ENCODE measurements at places on chromosomes 5 and 9. TPM values are rescaled to one million over a fixed set of nuclear protein-coding genes. Genes with fewer than 3 reads are reported as not detected.
A peak's percentile ranks its signal among the peaks of the same experiment; 100 is the strongest.

- peak; percentile 57 for DNase-seq
Measured at GRCh38 chr5:38426986-38427950, 129.2 kb downstream of the LIFR start.

DNA sequence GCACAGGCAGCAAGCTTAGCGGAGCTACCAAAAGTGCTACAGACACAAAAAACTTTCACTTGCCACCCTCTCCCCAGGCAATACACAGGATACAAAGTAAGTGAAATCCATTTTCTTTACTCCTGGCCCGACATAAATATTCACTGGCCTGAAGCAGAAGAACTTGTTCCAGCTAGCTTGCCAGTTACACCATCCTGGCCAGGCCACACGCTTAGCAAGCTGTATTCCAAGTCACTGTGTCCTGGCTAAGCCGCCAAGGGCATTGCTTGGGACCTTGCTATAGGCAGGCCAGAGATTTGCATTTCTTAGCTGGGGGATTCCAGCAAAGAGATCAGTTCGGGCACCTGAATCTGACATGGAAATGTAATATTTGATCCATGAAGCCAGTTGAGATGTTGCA, 71.0 kb upstream of the SLC1A3 start:
- no peak for DNase-seq

SPINK4 gene
- total RNA-seq: not detected

DNA sequence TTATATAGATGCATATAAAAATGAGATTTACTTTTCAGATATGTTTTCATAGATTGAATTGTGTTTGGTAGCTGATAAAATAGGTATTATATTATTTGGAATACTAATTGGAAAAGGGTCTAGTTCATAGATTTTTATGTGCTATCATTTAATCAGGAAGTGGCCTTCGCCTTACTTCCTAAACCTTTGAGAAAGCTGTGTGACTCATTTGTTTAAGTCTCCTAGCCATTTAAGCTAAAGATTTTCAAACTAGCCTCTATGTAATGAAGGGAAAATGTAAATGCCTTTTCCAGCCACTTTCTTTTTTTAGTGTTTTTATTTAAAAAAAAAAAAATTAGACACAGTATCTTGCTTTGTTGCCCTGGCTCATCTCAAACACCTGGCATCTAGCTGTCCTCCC, 97.5 kb downstream of the DMXL1 start:
- DNase-seq: no peak

- no peak for DNase-seq
Measured at GRCh38 chr5:2985718-2986117, 234.2 kb upstream of the IRX2 start.

MED22 gene
- total RNA-seq: 28.6 TPM

DNA sequence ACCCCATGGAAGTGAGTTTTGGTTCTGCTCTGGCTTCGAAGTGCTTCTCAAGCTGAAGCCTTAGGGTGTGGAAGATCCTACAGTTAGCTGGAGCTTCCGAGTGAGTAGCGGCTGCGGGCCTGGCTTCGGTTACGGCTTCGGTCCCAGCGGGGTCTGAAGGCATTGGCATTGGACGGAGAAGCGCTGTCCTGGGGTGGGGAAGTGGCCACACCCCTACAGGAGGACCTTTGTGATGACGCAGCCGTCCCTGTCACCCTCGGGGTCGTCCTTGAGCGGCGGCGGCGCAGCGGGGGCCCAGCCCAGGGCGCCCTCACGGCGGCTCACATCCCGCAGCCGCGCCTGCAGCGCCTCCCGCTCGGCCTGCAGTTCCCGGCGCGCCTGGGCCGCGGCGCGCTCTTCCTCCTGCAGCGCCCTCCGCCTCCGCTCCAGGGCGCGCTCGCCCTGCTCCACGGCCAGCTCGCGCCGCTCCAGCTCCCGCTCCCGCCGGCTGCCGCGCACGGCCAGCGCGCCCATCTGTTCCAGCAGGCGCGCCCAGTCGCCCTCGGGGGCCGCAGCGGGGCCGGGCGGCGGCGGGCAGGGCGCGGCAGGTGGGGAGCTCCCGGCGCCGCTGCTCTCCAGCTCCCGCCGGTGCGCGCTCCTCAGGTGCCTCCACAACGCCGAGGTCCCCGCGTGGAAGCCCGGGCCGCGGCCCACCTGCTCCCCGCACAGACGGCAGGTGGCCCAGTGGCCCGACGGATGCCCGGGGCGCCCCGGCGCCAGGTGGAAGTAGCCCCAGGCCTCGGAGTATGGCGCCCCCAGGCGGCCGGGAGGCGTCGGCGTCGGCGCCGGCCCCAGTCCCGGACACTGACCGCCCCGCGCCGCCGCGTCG, 9.9 kb downstream of the ZBED3 start:
- peak; percentile 94 for DNase-seq

DNA sequence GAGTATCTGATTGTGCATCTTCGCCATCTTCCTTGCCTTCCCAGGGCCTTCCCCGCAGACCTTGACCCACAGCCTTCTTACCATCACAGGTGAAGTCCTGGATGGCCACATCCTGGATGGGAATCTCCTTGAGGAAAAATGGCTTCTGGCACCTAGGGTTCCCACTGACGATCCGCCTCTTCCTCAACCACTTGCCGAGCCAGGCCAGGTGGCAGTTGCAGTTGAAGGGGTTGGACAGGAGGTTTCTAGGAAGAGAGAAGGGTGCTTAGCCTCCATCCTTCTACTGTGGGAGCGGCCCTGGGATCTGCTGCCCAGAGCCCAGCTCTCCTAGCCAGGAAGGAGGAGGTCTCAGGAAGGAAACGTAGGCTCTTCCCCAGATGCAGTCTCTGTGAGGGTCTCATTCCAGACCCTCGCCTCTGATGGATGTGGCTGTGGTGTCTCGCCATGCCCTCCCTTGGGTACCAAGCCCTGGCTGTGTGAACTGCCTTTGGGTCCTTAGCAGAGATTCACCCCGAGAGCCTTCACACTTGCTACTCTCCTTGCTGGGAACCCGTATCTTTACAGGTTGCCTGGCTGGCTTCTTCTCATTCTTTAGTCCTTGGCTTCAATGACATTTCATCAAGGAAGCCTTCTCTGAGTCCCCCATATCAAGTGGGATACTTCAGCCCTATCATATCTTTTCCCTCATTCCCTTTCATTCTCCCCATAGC, 170.4 kb upstream of the PANK3 start:
- DNase-seq: no peak

GRCh38 chr9:133604214-133604613, 5.0 kb downstream of the FAM163B start:
- DNase-seq: no peak

MCIDAS gene
- total RNA-seq: not detected

TLR4 gene
- total RNA-seq: 18.1 TPM

DNA sequence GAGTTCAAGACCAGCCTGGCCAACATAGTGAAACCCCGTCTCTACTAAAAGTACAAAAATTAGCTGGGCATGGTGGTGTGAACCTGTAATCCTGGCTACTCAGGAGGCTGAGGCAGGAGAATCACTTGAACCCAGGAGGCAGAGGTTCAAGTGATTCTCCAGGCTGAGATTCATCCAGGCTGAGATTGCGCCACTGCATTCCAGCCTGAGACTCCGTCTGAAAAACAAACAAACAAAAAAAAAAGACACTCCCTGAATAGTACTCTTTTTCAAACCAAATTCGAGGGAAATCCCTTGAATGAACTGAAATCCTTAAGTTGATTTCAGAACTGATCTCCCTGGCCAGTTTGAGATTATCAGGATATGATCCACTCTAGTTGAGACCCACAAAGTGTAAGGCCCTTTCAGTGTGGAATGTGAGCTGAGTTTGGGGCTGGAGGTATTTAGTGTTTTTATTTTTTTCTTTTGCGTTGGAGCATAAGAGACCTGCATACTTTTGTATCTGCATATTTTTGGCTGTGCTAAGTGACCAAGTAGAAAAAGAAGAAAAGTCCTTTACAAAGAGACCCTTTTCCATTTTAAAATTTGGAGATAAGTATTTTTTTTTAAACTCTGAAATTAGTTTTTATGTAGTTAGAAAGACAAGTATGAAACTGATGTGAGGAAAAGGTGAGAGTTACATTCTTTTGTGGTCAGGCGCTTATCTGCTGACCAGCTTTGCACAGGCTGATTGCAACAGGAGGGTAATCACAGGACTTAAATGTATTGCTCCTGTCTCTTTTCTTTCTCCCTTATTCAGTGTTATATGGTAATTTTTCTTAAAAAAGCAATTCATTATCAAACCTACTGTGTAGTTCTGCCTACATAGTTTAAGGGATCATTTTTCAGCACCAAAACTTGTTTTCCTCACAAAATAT, 42.9 kb downstream of the TMEFF1 start:
- no peak for DNase-seq

C1QTNF2 gene
- 7.1 TPM for total RNA-seq

GRCh38 chr9:85510830-85511504, 230.8 kb downstream of the AGTPBP1 start:
- DNase-seq: no peak

GNG10 gene
- 51.8 TPM for total RNA-seq

TNIP1 gene
- total RNA-seq: 56.7 TPM

GRCh38 chr5:2906302-2907090, 155.0 kb upstream of the IRX2 start:
- peak; percentile 47 for DNase-seq

All from posterior vena cava (tissue), 2 donors.